Naive thymus-derived CD8-positive, alpha-beta T cell (primary cell): ENCODE measurements at places on chromosomes 3 and 15. TPM values are rescaled to one million over a fixed set of nuclear protein-coding genes. Genes with fewer than 3 reads are reported as not detected.

- no peak for DNase-seq
- H3K36me3 ChIP-seq = no peaks in the 10 kb centered on the region
- H3K4me3 ChIP-seq = no peak overlapping the region
- H3K4me1 ChIP-seq = no peaks in the 10 kb centered on the region
These were observed 36.3 kb downstream of the CHDH start for GRCh38 chr3:53809764-53810400.

DNA sequence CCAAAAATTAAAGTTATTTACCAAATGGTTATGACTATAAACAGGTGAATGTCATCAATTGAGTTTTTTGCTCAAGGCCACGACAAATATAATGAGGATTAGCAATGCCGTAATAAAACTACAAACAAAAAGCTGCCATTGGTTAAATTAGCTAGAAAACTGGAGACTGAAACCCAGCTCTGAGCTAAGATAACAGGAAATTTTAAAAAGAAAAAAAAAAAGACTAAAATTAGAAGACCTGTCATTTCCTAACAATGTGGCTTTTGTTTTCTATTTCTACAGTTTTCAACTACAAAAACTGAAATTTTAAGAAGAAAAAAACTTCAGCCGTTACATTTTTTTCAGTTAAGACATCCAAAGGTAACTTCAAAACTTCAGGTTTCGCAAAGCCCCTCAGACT is 9.7 kb downstream of the SLC12A6 start:
- DNase-seq = no peak
- peak overlapping the region; percentile 92 for H3K27ac ChIP-seq
- H3K27me3 ChIP-seq = no peaks in the 10 kb centered on the region
- peak overlapping the region; percentile 57 for H3K4me3 ChIP-seq
- H3K4me1 ChIP-seq = peaks cover 55% of the 10 kb centered on the region

The CHST13 gene
- not detected for polyA plus RNA-seq

The CCDC39 gene
- not detected for polyA plus RNA-seq

- no peak overlapping the region for H3K27ac ChIP-seq
- H3K27me3 ChIP-seq = no peaks in the 10 kb centered on the region
- peaks cover 47% of the 10 kb centered on the region for H3K36me3 ChIP-seq
These were observed 69.8 kb downstream of the GHSR start for GRCh38 chr3:172378439-172378838.

DNA sequence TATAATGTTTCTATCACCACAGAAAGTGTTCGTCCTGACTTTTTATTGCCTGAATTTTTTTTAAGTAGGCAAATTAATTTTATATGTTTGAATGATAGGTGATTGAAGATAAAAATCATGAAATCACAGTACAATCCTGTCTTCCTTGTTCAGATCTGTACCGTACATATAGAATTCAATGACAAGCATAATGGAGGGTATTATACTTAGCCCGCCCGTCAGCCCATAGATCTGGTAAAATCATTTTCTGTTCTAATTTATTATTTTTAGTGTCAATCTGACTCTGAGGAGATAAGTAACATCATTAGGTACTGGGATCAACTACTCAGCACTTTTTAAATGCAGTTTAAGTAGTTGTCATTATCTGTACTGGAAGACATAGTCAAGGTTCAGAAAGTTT is 269.9 kb downstream of the NR2F2 start:
- no peak overlapping the region for H3K27ac ChIP-seq
- no peaks in the 10 kb centered on the region for H3K27me3 ChIP-seq
- no peak overlapping the region for H3K4me3 ChIP-seq
- DNase-seq = no peak
- H3K36me3 ChIP-seq = no peaks in the 10 kb centered on the region
